ENCODE measurements at places on chromosomes 7 and 10.

DNA sequence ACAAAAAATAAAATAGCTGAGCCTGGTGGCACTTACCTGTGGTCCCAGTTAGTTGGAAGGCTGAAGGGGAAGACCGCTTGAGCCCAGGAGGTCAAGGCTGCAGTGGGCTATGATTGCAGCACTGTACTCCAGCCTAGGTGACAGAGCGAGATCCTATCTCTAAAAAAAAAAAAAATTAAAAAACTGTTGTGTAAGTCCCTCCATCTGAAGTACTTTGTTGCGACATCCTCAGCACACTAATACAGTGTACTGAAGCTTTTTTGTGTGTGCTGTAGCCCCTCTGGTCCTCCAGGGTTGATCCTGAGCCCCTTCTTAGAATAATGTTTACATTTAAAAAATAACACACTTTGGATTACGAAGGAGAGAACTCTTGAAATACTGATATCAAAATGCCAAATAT is 71.3 kb downstream of the PFKFB3 start:
- no peak for DNase-seq

DNA sequence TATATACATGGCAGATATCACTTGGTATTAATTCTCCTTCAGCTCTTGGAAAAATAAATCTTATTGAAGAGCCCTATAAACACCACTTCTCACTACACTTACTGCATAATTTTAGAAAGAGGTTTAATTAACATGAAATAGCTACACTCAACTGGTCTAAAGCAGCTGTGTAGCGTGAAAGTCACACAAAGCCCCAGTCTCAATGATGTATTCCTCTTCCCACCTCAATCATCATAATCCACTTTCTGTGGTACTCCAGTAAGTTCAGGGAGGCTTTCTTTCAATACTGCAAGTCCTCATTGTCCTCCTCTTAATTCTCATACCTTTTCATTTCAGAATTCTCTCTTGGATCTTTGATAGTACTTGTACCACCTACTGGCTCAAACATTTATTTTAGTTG is 688.0 kb downstream of the CNTNAP2 start:
- no peak for DNase-seq

DNA sequence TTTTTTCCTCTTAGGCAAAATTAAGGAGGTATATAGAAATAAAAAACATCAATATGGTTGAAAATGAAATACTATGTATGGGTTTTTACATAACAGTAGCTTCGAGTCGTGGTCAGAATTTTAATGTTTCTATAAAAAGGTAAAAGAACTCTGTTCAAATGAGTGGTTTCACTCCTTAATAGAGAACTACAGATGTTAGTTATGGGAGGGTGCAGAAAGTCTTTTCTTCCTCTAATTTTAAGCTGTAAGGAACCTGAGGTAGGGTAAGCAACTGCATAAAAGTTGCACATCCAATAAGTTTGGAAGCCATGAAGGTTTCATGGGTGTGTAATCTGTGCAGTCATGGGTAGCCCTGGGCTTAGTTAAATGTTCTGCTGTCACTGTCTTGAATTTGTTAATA is 141.3 kb downstream of the SUGCT start:
- no peak for DNase-seq

DNA sequence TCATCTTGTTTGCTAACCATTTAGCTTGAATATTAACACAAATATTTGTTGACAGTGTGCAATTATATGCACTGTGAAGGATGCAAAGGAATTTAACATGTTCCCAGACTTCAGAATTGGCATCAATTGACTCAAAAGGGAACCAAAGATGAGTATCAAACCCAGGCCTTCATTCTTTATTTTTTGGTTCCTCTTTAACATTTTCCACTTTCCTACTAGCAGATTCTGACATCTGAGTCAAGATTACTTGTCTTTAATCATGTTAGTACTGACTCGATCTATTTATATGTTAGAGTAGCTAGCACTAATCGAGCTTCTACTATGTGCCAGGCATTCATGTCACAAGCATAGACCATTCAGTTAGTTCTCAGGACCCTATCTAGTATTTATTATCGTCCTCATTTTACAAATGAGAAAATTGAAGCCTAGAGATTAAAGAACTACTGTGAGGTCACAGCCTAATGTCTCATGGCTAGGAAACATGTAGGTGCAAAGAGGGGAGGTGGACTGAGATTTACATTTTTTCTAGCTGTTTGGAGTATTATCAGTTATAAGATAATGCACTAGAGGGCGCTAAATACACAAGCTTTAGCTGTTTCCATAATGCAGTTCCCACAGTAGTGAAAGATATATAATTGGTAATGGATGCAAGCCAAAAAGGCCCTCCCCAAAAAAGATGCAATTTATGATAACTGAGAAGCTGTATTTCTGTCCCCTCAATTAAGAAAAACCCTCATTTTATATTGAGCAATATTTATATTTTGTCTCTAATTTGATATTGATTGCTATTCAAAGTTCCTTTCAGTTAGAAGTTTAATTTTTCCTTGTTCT is 32.9 kb upstream of the KMT2E start:
- DNase-seq: no peak

DNA sequence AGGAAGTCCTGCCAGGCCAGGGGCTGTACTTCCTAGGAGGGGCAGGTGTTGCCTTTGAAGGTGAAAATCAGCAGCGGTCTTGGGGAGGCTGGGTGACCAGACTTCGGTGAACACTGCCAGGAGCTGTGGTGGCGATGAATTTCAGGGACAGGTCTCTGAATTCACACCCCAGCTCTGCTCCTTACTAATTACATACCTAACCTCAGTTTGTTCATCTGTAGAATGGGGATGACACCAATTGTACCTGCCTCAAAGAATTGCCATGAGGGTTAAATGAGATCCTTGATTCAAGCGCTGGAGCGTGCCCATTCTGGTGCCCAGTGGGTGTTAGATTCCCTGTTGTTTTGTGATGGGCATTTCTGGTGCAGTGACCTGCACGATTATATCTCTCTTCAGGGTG is 102.8 kb downstream of the TACC2 start:
- no peak for DNase-seq

- no peak for DNase-seq
Measured at GRCh38 chr10:34092891-34093290, 722.2 kb downstream of the PARD3 start.

GRCh38 chr7:104985259-104985617 is 28.8 kb upstream of the KMT2E start:
- DNase-seq: no peak

- DNase-seq: no peak
Measured at GRCh38 chr7:50706469-50706937, 76.2 kb downstream of the GRB10 start.

- no peak for DNase-seq
Measured at GRCh38 chr7:84913731-84914130, 273.1 kb downstream of the SEMA3D start.

GRCh38 chr10:17379151-17379690 is 75.2 kb downstream of the ST8SIA6 start:
- no peak for DNase-seq

- no peak for DNase-seq
Measured at GRCh38 chr7:5450549-5451327, 27.1 kb upstream of the TNRC18 start.

GRCh38 chr7:33109758-33110238 is 594 bp upstream of the RP9 start:
- no peak for DNase-seq

DNA sequence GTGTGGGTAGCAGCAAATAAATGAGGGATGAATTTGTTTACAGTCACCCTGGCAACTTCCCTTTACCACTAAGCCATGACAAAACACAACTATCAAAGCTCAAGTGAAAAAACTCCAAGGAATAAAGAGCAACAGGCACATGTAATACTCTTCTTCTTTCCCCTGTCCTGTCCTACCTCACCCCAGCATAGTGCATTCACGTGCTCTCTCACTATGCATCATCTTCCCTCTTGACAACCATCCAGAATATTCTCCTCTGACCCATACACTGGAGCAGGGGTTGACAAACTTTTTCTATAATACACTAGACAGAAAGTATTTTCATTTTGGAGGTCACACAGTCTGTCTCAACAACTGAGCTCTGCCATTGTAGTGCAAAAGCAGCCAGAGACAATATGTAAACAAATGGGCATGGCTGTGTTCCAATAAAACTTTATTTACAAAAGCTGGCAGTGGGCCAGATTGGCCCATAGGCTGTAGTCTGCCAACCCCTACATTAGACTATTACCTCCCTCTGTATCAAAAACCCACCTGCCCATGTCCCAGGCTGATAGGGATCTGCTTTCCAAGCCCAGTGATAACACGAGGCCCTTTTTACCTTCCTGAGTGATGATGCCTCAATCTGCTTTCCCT is 354.5 kb downstream of the FGFR2 start:
- no peak for DNase-seq

DNA sequence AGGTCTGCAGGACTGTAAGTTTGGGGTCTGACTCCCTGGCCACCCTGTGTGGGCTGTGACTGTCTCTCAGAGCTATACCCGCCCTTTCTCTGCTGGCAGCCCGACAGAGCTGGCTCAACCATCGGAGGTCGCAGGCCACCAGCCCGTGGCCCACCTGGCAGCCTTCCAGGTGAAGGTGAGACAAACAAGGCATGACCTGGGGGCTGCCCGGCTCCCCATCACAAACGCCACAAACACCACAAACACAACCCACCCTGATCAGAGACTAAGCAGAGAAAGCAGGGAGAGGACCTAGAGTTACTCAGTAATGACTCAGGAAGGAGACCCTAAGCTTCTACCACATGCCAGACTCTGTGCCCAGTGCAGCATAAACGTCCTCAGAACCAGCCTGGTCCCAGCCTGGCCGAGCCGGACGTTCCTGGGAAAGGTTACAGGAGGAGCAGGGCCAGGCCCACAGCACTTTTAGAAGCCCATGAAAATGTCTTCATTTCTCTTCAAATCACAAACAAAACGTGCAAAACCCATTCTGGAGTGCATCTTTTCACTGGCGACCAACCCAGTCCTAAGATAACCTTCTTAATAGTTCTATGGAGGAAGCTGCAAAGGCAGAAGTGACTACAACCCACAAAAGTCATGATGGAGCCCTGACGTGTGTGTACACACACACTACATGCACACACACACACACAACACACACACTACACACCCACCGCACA is 66.8 kb downstream of the MKI67 start:
- no peak for DNase-seq

- no peak for DNase-seq
Measured at GRCh38 chr7:158281441-158281840, 306.2 kb downstream of the PTPRN2 start.

GRCh38 chr10:80201608-80202141 is 3.7 kb downstream of the ANXA11 start:
- no peak for DNase-seq

- no peak for DNase-seq
Measured at GRCh38 chr10:131617113-131617858, 283.5 kb upstream of the PPP2R2D start.

DNA sequence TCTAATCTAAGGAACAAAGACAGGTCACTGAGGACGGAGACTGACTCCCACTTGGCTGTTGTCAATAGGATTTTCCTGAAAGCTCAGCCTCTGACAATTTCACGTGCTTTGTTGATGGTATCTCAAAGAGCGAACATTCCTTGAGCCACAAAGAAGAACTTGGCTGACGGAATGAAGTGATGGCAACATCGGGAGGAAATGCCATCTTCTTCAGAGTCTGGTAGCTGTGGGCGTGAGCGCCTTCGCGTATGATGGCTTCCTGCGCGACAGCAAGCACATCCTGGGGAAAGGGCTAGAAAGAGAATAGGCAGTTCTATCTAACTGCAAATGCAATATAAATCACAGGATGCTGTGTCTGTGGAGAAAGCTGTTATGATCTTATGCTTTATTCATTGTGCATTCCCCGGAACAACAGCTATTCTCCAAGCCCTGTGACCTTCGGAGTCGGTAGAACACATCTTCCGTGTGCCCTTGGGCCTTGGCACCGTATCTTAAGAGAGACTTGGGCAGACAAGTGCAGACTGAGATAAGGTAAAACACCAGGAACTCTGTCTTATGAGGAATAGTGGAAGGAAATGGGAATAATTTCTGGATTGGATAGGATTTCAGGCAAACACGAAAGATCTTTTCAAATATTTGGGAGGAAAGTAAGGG is 19.6 kb upstream of the GTPBP4 start:
- no peak for DNase-seq

- DNase-seq: no peak
Measured at GRCh38 chr10:82908751-82909150, 1033.8 kb downstream of the NRG3 start.

- DNase-seq: no peak
Measured at GRCh38 chr10:130014263-130015074, 50.4 kb upstream of the EBF3 start.

DNA sequence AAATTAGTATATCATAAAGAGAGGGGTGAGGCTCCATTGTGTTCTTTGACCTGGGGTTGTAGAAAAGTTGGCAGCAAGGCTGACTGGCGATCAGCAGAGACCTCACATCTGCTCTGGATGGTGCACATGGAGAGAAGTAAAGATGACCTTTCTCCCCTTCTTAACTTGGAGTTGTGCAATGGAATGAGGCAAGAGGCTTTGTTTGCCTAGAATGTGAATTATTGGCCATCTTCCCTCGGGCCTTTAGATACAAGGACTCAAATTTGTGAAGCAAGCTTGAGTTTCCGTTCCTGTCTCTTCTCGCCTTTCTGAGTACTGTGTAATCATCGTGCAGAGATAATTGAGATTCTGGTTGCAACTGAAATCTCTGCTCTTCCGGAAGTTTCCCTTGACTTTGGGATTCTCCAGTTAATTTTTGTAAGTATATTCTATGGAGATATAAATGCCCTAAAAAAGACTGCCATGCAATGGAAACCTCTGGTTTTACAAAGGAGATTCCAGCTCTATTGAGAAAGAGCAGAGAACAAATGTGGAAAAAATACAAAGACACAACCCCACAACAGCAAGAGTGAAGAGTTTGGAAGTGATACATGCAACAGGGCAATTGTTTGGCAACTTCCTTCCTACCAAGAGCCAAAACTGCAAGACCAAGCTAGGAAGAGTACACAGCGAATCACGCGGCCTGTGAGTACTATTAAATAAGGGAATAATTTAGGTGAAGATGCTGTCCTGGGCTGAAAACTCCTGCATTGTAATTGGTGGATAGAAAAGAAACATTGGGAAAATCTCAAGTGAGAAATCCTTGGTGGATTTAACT is 542.3 kb upstream of the NRP1 start:
- DNase-seq: no peak

DNA sequence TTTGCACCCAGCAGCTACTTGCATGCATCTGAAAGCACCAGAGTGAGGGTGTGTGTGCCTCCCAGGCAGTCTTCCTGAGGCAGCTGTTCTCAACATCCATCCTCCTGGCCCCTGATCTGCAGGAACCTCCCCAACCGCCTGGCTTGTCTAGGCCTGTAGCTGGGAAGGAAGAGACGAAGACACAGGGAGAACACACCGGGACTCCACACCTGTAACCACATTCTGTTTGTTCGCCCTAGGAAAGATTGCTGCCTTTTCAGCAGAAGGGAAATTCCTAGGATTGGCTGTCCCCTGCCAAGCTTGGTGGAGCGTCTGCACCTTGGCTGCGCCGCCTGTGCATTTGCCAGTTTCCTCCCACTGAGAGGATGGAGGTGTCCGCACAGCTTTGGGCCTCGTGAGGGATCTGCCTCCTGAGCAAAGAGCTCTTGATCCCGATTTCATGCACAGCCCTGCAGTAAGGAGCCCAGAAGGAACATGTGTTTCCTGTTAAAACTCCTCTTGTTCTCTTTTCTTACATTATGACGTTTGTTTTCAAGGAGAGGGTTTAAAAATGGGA is 154.6 kb downstream of the TPST1 start:
- DNase-seq: no peak
